Activated B cell treated with CpG ODN at 0.5 μM for 24 hours (primary cell): ENCODE measurements at places on chromosomes 12 and 14. TPM values are rescaled to one million over a fixed set of nuclear protein-coding genes. Genes with fewer than 3 reads are reported as not detected.

DNAI7 gene
- 0.15 and 0.27 TPM in 2 replicates for total RNA-seq

DNA sequence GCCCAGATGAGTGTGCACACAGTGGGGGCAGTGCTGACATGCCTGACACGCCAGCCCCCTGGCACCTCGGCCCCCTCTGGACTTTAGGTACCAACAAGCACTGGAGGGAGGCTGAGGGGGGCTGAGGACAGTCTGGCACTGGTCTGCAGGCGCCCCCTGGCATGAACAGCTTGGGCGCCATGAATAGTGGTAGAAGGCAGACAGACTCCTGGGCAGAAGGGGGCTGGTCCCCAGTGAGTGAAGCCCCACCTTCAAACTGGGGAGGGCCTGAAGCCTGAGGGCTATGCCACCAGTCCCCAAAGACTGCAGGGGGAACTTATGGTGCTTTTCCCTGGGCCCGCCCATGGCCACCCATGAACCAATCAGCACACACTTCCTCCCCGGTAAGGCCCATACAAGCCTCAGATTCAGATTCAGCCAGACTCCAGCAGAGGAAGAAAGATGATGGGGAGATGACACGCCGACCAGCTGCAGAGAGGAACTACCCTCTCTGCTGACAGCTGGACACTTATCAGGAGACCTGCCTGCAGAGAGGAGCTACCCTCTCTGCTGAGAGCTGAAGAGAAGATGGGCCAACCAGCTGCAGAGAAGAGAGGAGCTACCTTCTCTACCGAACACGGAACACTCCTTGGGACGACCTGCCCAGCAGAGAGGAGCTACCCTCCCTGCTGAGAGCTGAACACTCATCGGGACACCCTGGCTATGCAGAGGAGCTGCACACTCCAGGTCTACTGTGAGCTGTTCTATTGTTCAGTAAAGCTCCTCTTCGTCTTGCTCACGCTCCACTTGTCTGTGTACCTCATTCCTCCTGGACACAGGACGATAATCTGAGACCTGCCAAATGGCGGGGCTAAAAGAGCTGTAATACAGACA is 324.5 kb downstream of the PCNX1 start:
- DNase-seq = no peak

KLRD1 gene
- total RNA-seq = 0.24 and 0.27 TPM in 2 replicates

DNA sequence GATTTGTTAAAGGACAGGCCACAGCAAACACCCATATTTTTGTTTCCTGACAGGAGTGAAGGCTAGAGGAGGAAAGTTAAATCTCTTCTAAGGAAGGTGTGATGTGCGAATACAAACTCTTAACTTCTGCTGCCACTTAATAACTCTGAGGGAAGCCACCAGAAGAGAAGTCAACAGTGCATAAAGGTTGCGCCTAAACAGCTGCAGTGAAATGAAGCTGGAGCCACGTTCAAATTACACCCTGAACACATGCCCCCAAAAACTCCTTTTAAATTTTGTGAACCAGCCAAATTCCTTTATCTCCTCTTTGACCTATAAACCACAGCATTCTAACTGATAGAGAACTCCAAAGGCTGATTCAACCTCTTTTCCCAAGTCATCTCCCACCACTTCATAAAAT is 22.4 kb downstream of the DENND5B start:
- no peak for DNase-seq

DNA sequence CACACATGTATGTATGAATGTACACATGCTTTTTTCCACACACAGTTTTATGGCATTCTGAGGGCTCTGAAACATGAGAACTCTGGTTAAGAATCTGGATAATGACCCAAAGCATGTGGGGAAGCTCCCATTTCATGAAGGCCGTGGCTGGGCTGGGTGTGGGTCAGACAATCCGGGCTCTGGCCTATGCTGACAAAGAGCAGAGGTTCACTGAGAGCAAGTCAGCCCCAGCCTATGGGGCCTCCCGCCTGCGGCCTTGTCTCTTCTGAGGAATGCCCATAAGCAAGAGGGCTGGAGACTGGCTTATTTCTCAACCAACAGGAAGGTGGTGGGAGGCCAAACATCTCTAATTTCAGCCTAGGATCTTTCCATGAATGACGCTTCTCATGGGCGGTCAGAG is 8.5 kb downstream of the MYH6 start:
- DNase-seq = no peak
